Ammon's horn (tissue), 1 donor: ENCODE measurements at places on chromosomes 13 and 19.
A peak's percentile ranks its signal among the peaks of the same experiment; 100 is the strongest.

GRCh38 chr19:48424694-48425219, 21.0 kb upstream of the GRWD1 start:
- peak; percentile 42 for DNase-seq

DNA sequence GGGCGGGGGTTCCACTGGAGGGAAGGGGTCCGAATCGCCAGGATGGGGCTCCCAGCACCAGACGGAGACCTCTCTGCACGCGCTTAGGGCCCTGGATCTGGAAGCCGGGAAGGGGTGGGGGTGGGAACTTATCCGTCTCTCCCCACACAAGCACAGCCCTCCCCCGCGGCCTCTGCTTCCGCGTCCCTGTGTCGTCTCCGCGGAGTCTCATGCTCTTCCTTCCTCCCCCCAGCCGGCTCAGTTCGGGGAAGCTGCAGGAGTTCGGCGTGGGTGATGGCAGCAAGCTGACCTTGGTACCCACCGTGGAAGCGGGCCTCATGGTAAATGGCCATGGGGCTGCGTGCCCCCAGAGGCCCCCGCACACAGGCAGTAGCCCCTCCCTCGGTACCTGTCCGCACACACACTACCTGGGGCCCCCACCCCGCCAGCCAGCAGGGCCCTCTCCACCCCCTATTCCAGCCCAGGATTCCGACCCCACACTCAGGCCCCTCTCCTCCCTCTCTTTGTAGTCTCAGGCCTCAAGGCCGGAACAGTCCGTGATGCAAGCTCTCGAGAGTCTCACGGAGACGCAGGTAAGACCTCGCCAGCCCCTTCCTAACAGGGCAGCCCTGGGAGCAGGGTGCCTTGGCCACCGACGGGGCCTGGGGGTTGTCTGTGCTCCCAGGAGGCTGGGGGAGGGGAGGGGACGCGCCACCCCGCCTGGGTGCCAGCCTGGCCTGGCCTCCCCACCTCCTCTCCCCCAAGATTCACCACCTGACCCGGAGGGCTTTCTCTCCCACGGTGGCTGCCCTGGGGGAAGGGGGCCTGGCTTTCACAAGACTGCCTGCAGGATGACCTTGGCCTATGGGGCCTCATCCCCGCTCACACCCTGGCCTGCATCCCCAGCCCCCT, 3.2 kb downstream of the MIDN start:
- DNase-seq = peak; percentile 83

DNA sequence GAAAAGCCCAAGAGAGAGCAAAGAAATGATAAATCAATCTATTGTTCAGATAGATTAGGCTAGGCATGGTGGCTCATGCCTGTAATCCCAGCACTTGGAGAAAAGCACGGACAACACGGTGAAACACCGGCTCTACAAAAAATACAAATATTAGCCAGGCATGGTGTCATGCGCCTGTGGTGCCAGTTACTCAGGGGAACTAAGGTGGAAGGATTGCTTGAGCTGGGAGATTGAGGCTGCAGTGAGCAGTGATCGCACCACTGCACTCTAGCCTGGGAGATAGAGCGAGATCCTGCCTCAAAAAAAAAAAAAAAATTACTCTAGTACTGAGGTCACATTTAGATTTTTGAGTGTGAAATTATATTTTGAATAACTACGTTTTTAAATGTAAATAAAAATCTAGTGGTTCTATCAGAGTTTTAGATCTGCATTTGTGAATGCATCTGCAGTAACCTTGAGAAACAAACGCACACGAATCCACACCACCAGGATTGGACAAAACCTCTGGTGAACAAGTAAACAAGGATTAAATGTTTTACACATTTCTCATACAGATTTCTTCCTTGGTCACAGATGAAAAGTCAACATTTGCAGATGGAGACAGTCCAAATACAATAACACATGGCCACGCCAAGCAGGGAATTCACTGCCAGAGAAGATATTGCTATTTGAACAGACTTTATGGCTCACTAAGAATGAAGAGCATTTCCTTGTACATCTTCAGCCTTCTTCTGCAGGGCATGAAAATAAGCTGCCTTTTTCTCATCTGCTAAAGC, 917.6 kb downstream of the PCDH9 start:
- no peak for DNase-seq

GRCh38 chr13:62280590-62280989, 864.9 kb upstream of the PCDH20 start:
- no peak for DNase-seq

DNA sequence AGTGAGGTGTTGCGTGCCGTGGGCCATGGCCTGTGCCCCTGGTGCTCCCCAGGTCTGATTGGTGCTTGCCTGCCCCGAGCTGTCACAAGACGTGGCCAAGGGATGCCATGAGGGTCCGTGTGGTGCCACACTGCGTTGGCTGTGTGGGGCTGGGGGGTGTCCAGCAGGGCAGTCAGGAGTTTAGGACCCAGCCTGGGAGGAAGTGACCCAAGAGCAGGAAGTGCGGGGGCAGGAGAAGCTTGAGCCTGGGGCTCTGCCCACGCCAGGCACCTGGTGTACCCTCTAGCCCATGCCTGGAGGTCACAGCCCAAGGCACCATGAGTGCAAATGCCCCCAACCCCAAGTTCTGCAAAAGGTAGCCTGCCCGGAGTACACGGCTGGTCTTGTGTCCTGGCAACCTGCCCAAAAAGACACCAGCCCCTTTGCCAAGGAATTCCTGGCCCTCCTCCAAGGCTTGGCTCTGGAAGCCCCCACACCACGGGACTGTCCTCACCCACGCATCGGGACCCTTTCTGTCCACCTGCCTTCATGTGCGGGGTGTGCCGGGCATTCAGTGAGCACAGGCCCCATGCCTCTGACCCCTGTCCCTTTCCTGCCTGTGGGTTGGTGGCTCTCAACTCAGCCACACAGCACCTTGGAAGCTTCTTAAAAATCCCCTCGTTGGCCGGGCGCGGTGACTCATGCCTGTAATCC, 24.9 kb downstream of the MPND start:
- no peak for DNase-seq

- no peak for DNase-seq
Observed at GRCh38 chr13:21676611-21677021, 5.7 kb downstream of the FGF9 start.

GRCh38 chr13:19836472-19836871, 27.0 kb downstream of the ZMYM5 start:
- DNase-seq = no peak
